ENCODE measurements at places on chromosomes 2 and 18. TPM values are rescaled to one million over a fixed set of nuclear protein-coding genes. Genes with fewer than 3 reads are reported as not detected.

GRCh38 chr18:42838546-42839145 lies 276.8 kb downstream of the RIT2 start:
- DNase-seq: no peak
- no peaks in the 10 kb centered on the region for H3K4me1 ChIP-seq
- no peak overlapping the region for H3K27ac ChIP-seq
- H3K27me3 ChIP-seq: no peaks in the 10 kb centered on the region
- H3K36me3 ChIP-seq: no peaks in the 10 kb centered on the region

DNA sequence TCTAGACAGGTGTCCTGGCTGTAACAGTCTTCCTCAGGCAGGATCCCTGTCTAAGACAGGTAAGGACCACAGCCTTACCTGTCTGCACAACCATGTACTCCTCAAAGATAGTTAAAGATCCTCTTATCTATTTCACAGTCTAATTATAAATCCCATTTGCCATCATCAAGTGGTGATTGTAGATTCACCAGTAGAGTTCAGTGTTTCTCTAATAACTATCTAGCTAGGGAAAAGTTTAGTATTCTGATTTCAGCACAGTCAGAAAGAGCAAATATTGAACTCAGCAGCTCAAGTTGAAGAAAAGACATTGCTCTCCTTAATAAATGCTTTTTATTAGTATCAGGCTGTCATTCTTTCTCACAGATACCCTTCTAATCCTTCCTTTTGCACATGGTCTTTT lies 1305.5 kb upstream of the NXPH2 start:
- H3K36me3 ChIP-seq: no peaks in the 10 kb centered on the region
- no peak for DNase-seq
- no peaks in the 10 kb centered on the region for H3K27me3 ChIP-seq

DNA sequence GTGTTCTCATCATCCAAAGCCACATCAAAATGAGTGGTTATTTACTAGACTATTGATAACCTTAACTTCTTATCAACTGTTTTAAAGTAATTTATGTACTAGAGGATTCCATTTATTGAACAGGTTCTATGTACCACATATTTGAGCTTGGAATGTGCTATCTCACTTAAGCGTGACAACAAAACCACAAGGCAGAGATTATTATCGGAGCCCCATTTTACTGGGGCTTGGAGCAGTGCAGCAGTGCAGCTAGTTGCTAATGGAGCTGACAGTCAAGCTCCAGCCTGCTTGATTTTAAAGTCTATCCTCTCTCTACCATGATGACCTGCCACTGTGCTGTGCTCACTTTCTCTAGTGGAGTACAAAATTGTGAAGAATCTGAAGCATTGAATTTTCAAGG lies 24.6 kb downstream of the GCG start:
- no peak overlapping the region for H3K27ac ChIP-seq
- H3K27me3 ChIP-seq: no peaks in the 10 kb centered on the region
- H3K4me1 ChIP-seq: no peaks in the 10 kb centered on the region

DNA sequence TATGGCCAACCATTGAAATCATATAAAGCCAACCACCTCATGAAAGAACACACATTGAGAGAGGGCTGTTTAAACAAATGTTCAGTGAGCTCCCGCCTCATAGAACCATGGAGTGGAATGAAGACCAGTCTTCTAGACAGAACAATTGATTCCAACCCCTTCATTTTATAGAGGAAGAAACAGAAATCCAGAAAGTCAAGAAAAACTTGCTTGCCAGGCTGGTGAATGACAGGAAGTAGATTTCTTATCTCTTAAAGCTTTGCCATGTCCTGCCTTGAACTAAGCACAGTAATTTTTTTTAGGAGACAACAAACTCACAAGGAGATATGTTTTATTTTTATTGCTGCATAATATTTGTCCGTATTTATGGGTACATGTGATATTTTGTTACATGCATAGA lies 16.5 kb upstream of the NRP2 start:
- no peaks in the 10 kb centered on the region for H3K36me3 ChIP-seq
- no peak overlapping the region for H3K4me3 ChIP-seq
- H3K27ac ChIP-seq: no peak overlapping the region
- peaks cover 9% of the 10 kb centered on the region for H3K4me1 ChIP-seq
- no peak for DNase-seq
- H3K27me3 ChIP-seq: no peaks in the 10 kb centered on the region

DNA sequence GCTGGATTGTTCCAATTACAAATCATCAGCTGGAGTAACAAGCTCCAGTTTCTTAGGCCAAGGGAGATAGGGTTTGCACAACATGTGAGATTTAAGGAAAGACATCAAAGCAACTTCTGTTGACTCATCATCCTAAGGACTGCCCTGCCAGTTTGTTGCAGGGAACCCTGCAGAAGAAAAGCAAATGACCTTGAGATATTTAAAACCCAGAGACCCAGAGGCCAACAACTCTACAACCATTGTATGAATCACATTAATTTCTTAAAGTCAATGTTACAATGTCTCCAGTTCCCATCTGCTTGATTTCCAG lies 491.8 kb upstream of the ACVR2A start:
- no peak overlapping the region for H3K4me3 ChIP-seq
- DNase-seq: no peak
- H3K27me3 ChIP-seq: no peaks in the 10 kb centered on the region
- no peaks in the 10 kb centered on the region for H3K36me3 ChIP-seq
- H3K27ac ChIP-seq: no peak overlapping the region

DNA sequence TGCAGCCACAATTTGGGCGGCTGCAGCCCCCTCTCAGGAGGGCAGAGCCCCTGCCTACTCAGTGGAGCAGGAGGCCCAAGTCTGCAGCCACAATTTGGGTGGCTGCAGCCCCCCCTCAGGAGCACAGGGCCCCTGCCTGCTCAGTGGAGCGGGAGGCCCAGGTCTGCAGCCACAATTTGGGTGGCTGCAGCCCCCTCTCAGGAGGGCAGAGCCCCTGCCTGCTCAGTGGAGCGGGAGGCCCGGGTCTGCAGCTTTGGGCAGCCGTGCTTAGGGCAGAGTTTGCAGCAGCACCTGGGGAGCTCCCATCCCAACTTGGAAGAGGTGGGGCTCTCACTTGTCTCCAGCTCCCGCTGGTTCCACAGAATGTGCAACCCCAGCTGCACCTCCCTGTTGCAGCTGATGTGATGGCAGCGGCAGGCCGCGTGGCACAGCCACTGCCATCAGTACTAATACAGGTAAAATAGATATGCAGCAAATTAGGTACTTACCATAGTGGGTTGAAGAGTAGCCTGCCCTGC lies 99.4 kb downstream of the TWIST2 start:
- no peaks in the 10 kb centered on the region for H3K36me3 ChIP-seq
- no peak for DNase-seq
- H3K27ac ChIP-seq: no peak overlapping the region
- H3K4me1 ChIP-seq: no peaks in the 10 kb centered on the region
- H3K4me3 ChIP-seq: no peak overlapping the region
- no peaks in the 10 kb centered on the region for H3K27me3 ChIP-seq

DNA sequence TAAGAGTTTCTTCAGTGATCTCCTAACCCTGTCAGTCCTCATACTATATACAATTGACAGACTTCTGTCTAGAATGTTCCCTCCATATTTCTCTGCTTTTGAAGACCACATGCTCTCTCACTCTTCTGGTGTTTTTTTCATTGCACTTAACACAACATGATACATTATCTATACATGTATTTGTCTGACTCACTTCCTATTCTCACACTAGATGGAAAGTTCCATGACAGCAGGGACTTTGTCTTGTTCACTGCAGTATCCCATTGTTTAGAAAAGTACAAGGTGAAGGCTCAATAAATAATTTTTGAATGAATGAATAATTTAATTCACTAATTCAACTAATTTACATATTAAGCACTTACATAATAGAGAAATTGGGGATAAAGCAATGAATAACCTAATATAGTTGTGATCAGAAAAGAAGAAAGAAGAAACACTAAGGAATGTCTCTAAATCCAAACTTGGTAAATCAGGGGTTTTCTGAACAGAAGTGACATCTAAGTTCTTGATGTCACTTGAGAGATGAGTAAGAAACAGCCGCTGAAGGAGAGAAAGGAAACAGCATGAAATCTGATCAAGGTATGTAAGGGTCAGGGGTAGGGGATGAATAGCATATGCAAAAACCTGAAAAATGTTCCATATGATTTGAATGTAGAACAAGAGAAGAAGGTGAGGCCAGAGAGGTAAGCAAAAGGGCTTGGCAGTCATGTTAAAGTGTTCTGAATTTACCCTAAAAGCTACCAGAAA lies 42.4 kb downstream of the MBD2 start:
- no peaks in the 10 kb centered on the region for H3K27me3 ChIP-seq
- no peak overlapping the region for H3K4me3 ChIP-seq
- H3K36me3 ChIP-seq: no peaks in the 10 kb centered on the region
- H3K27ac ChIP-seq: no peak overlapping the region
- H3K4me1 ChIP-seq: peaks cover 6% of the 10 kb centered on the region

DNA sequence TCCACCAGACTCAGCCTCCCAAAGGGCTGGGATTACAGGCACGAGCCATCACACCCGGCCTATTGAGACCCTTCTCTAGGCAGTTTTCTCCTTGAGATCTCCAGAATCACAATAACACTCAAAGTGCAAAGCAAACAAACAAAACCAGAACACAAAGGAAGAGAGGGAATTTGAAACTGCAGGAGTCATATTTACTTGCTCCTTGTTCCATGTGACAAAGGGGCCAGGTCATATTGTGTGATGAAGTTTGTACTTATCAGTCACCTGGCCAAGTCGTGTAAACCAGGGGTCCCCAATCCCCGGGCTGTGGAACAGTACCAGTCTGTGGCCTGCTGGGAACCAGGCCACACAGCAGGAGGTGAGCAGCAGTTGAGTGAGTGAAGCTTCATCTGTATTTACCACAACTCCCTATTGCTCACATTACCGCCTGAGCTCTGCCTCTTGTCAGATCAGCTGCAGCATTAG lies 26.5 kb downstream of the SCYGR8 start:
- no peaks in the 10 kb centered on the region for H3K27me3 ChIP-seq
- no peak overlapping the region for H3K4me3 ChIP-seq
- H3K36me3 ChIP-seq: no peaks in the 10 kb centered on the region
- H3K4me1 ChIP-seq: peaks cover 17% of the 10 kb centered on the region
- DNase-seq: peak; percentile 15

GRCh38 chr2:213145715-213146242 lies 5.6 kb downstream of the IKZF2 start:
- no peaks in the 10 kb centered on the region for H3K36me3 ChIP-seq
- no peaks in the 10 kb centered on the region for H3K27me3 ChIP-seq
- no peak for DNase-seq
- no peak overlapping the region for H3K27ac ChIP-seq
- peaks cover 13% of the 10 kb centered on the region for H3K4me1 ChIP-seq

- H3K4me3 ChIP-seq: no peak overlapping the region
- H3K36me3 ChIP-seq: no peaks in the 10 kb centered on the region
- H3K27me3 ChIP-seq: no peaks in the 10 kb centered on the region
- H3K27ac ChIP-seq: no peak overlapping the region
- no peak for DNase-seq
Measured at GRCh38 chr2:149994057-149994728, 406.6 kb upstream of the MMADHC start.

GRCh38 chr2:96930351-96931010 lies 55.9 kb downstream of the FAM178B start:
- 0 out of 2 replicates have a peak, but pooled peaks cover 2% of the 10 kb centered on the region for H3K4me1 ChIP-seq
- no peaks in the 10 kb centered on the region for H3K27me3 ChIP-seq
- no peak overlapping the region for H3K27ac ChIP-seq

- H3K27ac ChIP-seq: no peak overlapping the region
- DNase-seq: no peak
- H3K4me3 ChIP-seq: no peak overlapping the region
- no peaks in the 10 kb centered on the region for H3K27me3 ChIP-seq
- no peaks in the 10 kb centered on the region for H3K36me3 ChIP-seq
Measured at GRCh38 chr2:198116756-198117155, 312.4 kb downstream of the PLCL1 start.

- peaks cover 35% of the 10 kb centered on the region for H3K4me1 ChIP-seq
- no peak for DNase-seq
- no peaks in the 10 kb centered on the region for H3K36me3 ChIP-seq
- H3K4me3 ChIP-seq: no peak overlapping the region
Measured at GRCh38 chr18:27719680-27720079, 457.2 kb downstream of the CDH2 start.

- H3K4me1 ChIP-seq: no peaks in the 10 kb centered on the region
- H3K27me3 ChIP-seq: no peaks in the 10 kb centered on the region
- no peak overlapping the region for H3K27ac ChIP-seq
- no peak for DNase-seq
- H3K36me3 ChIP-seq: no peaks in the 10 kb centered on the region
Measured at GRCh38 chr2:145799595-145800108, 1279.7 kb upstream of the ZEB2 start.

DNA sequence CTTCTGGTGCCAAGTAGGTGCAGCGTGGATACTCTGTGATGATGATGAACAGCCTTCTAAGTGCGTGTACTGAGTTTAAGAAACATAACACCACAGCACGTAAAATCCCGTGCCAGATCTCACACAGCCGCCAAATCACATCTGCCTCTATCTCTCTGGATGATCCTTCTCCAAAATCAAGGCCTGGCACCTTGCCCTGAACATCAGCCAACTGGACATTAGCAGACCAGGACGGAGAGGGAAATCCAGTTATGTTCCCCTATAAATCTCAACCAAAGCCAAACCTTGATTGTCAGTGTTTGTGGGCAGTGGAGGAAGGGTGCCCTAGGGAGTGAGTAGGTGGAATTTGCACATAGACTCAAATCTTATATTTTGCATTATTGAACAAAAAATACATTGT lies 164.3 kb downstream of the MIB1 start:
- H3K27me3 ChIP-seq: peaks cover 10% of the 10 kb centered on the region
- H3K27ac ChIP-seq: no peak overlapping the region
- no peak for DNase-seq
- H3K4me1 ChIP-seq: no peaks in the 10 kb centered on the region
- no peak overlapping the region for H3K4me3 ChIP-seq

GRCh38 chr2:212141499-212141898 lies 397.1 kb downstream of the ERBB4 start:
- H3K36me3 ChIP-seq: no peaks in the 10 kb centered on the region
- H3K4me1 ChIP-seq: no peaks in the 10 kb centered on the region
- no peak overlapping the region for H3K27ac ChIP-seq
- no peak for DNase-seq

EFR3B gene
- 11.8 TPM for total RNA-seq

FBXO41 gene
- 16.5 TPM for total RNA-seq

GKN2 gene
- not detected for total RNA-seq

RTP5 gene
- 0.50 TPM for total RNA-seq

SMCHD1 gene
- total RNA-seq: 39.0 TPM

C2orf42 gene
- 12.7 TPM for total RNA-seq

NFE2L2 gene
- 35.0 TPM for total RNA-seq

GYPC gene
- 19.6 TPM for total RNA-seq

DTYMK gene
- 55.4 TPM for total RNA-seq

ALLC gene
- total RNA-seq: not detected

CXCR2 gene
- 0.82 TPM for total RNA-seq

BMP10 gene
- not detected for total RNA-seq

All from GM23338 (cell line).